ENCODE measurements at places on chromosomes 6 and 20.

DNA sequence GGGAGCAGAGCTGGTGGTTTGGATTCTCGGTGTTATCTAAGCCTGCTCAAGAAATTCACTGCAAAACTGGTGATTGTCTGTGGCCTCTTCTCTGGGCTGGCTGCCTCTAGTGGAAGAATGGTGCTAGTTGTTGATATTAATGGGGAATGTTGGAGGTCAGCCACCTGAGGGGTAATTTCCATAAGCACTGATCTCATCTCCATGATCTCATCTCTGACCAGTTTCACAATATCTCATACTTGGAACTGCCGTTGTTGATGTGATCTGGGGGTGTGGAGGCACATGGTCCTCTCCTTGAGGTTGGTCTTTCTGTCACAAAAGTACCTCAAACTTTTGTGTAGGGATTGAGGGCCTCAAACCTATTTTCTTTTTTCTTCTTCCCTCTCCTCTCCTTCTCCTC is 102.6 kb downstream of the CD109 start:
- peak; percentile 48 for DNase-seq

- no peak for DNase-seq
These were observed 39.2 kb downstream of the SPACA1 start for GRCh38 chr6:88086792-88087191.

DNA sequence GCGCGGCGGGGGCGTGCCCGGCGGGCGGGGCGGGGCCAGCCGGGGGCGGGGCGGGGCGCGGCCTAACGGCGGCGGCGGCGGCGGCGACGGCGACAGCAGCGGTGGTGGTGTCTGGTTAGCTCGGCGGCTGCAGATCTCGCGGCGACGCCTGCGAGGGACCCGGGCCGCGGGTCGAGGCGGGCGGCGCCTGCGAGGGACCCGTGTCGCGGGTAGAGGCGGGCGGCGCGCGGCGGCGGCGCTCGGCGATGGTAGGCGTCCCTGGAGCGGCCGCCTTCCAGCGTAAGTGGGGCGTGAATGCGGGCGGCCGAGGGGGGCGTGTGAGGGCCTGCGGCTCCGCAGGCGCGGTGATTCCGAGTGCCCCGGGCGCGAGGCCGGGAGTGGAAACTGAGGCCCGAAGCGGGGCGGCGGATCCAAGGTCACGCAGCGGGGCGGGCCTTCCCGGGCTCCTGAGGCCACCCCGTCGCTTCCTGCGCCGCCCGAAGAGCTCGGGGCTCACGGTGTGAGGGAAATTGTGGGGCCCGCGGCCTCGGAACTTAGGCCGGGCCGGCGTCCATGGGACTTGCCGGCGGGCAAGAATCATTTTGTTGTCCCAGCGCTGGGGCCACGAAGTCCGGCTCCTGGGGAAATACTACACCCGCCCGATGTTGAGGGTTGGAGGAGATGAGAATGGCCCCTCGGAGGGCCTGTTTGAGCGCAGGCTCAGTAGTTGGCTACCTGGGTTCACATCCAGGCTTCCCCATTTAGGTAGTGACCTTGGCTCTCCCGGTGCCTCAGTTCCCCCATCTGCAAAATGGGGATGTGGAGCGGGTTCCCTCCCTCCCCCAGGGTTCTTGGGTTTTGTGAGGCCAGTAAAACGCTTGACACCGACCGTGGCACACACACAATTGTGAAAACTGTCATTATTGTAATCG is at the start of gene CBFA2T2:
Gene CBFA2T2 (plus strand): TSS at position 74 of the 911 bp plus-strand sequence. CDS start 172 bp downstream, at position 246.
- peak; percentile 79 for DNase-seq

DNA sequence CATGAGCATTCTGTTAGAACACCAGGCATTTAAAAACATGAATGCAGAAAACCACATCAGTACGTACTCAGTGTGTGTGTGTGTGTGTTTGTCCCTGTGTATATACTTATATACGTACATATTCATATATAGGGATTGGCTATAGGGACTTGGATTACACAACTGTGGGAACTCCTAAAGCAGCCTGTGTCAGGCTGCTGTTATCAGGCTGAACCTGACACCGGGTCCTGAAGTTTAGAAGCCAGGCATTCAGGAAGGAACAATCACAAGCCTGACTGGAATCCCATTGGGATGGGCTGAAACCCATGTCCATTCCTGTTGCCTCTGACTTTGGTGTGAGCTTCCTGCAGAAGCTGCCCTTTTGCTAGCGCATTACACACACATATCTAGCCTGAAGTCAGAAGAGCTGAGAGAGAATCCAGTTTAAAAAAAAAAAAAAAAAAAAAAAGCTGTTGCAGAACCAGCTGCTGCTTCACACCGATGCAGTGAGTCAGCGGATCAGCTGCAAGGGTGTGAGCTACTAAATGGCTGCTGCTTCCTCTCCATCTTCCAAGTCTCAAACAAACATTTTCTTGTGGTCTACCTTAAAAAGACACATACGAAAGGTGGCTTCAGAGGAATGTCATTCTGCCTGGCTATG is 348.1 kb downstream of the THBS2 start:
- no peak for DNase-seq

GRCh38 chr6:49151957-49152356 is 311.1 kb downstream of the MMUT start:
- no peak for DNase-seq

DNA sequence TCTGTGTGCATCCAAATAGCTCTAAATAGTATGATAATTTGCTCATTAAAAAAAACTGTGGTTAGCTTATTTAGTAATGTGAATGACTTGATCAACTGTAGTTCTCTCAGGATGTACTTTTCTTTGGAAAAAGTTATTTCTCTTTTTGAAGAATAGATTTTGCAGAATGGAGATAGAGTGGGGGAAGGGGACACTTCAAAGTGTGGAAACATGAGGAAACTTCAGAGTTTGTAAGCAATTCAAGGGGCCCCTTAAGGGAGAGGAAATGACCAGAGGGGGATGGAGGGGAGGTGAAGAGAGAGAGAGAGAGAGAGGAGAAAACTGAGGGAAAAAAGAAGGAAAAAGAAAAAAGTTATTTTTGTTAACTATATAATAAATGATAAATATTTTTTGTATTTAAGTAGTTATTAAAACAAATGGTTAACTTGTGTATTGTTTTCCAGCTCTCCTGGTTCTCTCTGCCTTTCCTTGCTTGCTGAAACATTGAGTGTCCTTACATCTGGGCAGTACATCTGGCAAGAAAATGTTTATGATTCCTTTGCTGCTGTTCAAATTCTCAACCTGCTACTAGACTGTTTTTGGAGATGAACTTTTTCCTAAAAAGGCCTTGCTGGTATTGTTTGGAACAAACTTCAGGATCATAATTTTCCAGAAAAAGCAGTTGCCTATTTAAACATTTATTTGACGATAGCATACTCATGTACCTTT is 497.5 kb upstream of the CITED2 start:
- DNase-seq, result no peak
